ENCODE measurements at places on chromosomes 7 and 10.
A peak's percentile ranks its signal among the peaks of the same experiment; 100 is the strongest.

DNA sequence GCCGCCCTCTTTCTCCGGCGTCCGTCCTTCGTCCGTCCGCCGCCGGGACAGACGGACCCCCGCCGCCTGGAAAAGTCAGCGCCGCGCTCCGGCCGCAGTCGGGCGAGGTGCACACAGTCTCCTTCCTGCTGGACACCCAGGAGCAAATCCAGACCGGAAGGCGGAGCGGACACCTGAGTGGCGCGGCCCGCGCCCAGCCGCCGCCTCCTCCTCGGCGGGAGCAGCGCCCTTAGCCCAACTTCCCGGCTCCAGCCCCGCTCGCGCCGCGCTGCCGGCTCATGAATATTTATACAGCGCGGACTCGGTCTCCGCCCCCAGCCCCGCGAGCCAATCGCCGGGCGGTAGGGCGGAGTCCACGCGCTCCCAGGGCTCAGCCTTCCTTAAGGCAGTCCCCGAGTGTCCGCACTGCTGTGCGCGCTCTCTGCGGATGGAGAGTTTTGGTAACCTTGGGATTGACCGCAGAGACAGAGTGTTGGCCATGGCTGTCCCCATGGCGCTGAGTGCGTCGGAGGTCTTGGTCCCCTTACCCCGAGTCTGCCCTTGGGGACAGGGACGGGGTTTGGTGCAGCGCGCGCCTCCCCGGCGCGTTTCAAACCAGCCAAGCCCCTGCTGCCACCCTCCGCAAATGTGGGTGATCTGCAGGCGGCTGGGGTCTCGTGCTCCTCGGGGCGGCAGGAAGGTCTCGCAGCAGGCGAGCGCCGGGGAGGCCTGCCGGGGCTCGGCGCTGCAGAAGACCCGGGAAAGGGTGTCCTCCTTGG lies at the start of gene FZD8:
FZD8 (minus strand) TSS at position 262 of the 758 bp plus-strand sequence. CDS start 867 bp downstream, outside the sequence.
- peak; percentile 83 for DNase-seq

GRCh38 chr7:88759230-88760135 lies at the start of gene ZNF804B:
TSS of gene ZNF804B (plus strand) at chr7:88759700. CDS start at chr7:88759977, 277 bp downstream.
- no peak for DNase-seq

- DNase-seq: no peak
Observed at GRCh38 chr10:47136866-47137265, 163.1 kb upstream of the GDF10 start.

DNA sequence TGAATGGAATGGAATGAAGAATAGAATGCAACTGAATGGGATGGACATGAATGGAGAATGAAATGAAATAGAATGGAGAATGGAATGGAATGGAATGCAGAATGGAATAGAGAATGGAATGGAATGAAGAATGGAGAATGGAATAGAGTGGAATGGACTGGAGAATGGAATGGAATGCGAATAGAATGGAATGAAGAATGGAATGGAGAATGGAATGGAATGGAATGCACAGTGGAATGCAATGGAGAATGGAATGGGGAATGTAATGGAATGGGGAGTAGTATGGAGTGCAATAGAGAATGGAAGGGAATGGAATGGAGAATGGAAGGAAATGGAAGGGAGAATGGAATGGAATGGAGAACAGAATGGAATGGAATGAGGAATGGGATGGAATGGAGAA lies 93.4 kb downstream of the NSUN6 start:
- DNase-seq: no peak

- no peak for DNase-seq
Observed at GRCh38 chr10:50219646-50220045, 31.7 kb downstream of the ASAH2 start.

DNA sequence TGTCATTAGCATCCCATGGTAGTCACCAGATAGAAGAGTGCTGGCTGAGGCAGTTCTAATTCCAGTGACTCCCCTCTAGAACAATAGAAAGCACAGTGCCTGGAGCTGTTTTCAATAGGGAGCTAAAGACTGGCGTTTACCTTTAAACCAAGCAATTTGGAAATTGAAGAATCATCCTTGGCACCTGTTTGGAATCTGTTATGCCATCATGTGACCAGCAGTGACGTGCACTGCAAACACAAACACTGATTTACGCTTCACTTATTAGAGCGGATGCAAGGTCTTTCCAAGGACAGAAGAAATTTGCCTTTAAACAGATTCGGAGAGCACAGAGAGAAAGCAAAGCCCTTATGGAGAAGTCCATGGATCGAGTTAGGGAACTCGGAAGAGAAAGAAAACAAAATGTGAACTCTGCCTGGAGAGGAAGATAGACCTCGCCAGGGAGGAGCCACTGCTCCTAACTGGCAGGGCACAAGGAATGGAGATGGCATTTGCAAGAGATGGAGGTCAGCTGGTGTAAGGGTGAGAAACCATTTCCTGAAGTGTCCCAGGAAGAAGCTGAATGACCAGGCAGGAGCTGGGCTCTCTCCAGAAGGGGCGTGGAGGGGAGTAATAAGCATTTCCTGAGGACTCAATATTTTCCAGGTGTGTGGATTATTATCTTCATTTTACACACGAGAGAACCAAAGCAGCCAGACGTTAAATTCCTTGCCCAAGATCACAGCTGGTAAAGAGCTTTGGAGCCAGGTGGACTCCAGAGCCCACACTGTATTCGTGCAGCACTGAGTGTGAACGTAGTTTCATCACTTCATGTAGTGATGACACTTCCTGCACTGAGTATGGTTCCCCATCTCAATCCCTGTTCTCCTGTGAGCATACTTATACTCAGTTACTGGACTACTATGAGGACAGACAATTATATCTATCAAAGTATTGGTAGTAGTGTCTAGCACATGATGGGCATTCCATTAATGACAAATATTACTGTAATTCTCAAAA lies 97.7 kb downstream of the CUBN start:
- no peak for DNase-seq

- no peak for DNase-seq
Observed at GRCh38 chr7:601595-602340, 82.1 kb upstream of the PDGFA start.

DNA sequence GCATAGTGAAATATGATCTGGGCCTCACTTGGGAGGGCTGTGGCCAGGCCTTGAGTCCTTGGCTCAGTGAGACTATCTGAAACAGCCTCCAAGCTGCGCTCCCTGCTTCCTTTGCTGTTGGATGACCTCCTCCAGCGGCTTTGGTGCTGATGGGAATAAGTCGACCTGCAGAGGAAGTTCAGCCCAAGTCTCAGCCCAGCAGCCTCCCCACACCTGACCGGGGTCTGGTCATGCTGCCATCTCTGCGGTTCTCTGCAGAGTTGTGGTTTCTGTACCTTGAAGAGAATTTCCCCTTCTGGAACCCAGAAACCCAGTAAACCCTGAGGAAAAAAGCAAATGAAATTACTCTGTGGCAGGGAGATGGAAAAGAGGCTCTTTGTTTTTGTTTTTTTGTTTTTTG lies 4.6 kb upstream of the RBAK start:
- DNase-seq: no peak

DNA sequence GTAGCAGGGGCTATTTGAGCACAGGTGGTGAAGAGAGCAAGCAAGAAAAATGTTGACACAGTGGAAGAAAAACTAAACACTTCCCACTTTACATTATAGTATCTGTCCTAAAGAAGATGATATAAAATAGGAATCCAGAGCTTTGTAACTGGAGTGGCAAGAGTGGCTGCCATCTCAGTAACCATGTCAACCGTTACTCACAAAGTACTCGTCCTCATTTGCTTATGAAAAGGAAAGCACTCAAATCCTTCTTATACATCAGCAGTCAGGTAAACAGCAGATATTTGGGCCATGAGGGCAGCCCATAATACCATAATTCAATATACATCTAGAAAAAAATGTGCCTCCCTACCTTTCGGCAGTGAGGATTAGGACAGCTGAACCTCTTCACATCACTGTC lies 70.1 kb downstream of the RNF216 start:
- peak; percentile 56 for DNase-seq

DNA sequence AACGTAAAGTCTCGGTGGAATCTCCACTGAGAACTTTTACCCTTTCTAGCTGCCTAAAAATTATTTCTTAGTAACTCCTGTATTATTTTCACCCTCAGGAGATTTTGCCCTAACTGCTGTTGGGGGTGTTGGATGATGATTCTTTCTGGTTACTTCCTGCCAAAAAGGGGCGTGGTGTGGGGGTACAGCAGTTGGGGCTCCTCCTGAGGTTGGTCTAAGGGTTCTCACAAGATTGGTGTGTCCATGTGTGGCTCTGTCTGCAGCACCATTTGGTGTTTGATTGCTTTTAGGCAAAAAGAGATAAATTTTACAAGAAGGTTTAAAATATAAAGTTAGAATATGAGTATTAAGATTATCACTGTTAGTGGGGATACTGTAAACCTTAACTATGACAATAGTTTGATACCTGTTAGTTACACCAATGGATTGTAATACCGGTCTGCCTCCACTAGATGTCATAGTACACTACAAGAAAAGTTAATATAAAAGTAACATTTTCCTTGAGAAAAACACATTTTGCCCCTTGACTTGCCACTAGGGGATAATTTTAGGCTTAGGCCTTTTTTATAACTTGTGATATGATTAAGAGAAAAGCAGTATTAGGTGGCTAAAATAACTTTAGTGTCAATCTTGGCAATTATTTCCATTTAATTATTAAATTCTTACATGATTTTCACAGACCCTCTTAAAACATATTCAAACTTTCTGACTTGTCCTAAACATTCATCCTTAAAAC lies 928.7 kb downstream of the IPMK start:
- DNase-seq: peak; percentile 69

DNA sequence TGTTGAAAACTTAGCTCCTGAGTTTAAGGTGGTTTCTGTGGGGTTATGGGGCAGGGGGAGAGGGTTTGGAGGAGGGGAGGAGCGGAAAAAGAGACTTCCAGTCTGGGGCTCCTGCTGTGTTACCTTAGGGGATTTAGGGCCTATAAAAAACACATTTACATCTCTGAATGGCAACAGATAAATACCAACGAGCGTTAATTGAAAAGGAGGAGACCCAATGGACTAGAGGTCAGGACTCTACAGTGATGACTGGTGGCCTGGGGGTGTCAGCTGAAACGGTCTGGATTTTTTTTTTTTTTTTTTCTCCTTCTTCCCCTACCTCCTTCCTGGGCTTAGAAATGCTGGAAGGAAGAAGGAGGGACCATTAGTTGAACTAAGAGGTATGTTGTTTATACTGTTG lies 47.4 kb downstream of the AUTS2 start:
- DNase-seq: no peak

- DNase-seq: no peak
Observed at GRCh38 chr7:40299097-40299496, 164.3 kb downstream of the SUGCT start.

DNA sequence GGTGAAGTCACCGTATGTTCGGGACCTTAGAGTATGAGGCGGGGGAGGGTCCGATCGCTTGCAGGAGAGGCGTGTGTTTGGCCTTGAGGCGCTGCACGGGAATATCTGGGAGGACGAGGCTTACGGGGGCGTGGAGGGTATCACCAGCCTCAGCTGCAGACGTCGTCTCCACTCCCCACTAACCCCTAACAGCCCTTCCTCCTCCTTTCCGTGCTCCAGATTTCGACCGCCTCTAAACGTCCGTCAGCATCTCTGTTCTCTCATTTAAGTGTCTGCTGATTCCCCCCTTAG lies 23.5 kb upstream of the ZNF12 start:
- DNase-seq: no peak

GRCh38 chr7:44259547-44260457 lies 59.0 kb downstream of the YKT6 start:
- DNase-seq: no peak

DNA sequence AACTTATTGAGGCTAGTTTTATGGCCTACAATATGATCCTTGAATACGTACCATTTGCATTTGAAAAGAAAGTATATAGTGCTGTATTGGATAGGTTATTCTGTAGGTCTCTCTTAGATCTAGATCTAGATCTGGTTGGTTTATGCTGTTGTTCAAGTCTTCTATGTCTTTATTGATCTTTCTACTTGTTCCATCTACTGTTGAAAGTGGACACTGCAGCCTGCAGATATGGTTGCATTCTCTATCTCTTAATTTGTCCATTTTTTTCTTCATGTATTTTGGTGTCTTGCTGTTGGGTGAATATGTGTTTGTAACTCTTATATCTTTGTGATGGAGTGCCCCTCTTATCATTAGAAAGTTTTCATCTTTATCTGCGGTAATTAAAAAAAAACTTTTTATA lies 139.4 kb upstream of the PCDH15 start:
- DNase-seq: no peak

GRCh38 chr10:124126983-124127385 lies 33.6 kb upstream of the CHST15 start:
- DNase-seq: no peak

GRCh38 chr10:97071496-97071895 lies 114.3 kb downstream of the SLIT1 start:
- DNase-seq: no peak

- no peak for DNase-seq
Observed at GRCh38 chr10:121362026-121362425, 236.2 kb downstream of the FGFR2 start.

DNA sequence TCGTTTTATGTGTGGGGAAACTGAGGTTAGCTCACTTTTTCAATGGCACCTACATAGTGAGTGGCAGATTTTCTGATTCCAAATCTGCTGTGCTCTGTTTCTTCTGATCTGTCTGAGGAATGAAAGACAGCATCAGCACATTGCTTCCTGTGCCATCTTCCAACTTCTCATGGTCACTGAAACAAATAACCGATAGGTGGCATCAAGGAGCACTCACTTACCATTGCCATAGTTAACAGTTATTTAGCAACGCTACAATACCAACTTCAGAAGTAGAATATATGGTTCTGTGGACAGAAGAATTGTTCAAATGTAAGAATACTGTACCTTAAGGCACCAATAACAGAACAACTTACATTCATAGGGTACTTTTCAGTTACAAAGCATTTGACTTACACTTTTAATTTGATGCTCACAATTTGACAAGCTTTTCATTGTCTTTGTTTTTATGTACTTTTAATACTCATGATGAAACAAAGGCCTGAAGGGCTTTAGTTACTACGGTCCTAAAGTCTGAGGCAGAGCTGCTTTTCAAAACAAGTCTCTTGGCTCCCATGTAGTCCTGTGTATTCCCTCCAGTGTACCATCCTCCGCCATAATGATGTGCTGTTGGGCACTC lies 228.9 kb upstream of the TCF7L2 start:
- DNase-seq: no peak

GRCh38 chr10:79359816-79360498 lies 12.7 kb downstream of the PPIF start:
- DNase-seq: no peak

- peak; percentile 54 for DNase-seq
Observed at GRCh38 chr7:54664235-54665228, 94.5 kb downstream of the SEC61G start.
